Ureter (tissue), 1 donor: ENCODE measurements at places on chromosomes 3 and 15. TPM values are rescaled to one million over a fixed set of nuclear protein-coding genes. Genes with fewer than 3 reads are reported as not detected.

Gene SI
- total RNA-seq = not detected

Gene PRSS50
- 1.6 TPM for total RNA-seq

Gene MCF2L2
- total RNA-seq = 3.0 TPM

Gene STRIT1
- total RNA-seq = not detected

Gene TMEM212
- total RNA-seq = not detected

Gene POPDC2
- total RNA-seq = 13.9 TPM

Gene EXD1
- total RNA-seq = not detected

Gene CCR3
- not detected for total RNA-seq

Gene ARHGEF26
- 19.0 TPM for total RNA-seq

Gene CLDND1
- total RNA-seq = 90.2 TPM

Gene UTS2B
- total RNA-seq = 0.70 TPM

Gene P2RY12
- total RNA-seq = 0.94 TPM

Gene C3orf70
- 19.0 TPM for total RNA-seq

Gene CACNA2D2
- total RNA-seq = 2.6 TPM

Gene PIK3R4
- 37.4 TPM for total RNA-seq

DNA sequence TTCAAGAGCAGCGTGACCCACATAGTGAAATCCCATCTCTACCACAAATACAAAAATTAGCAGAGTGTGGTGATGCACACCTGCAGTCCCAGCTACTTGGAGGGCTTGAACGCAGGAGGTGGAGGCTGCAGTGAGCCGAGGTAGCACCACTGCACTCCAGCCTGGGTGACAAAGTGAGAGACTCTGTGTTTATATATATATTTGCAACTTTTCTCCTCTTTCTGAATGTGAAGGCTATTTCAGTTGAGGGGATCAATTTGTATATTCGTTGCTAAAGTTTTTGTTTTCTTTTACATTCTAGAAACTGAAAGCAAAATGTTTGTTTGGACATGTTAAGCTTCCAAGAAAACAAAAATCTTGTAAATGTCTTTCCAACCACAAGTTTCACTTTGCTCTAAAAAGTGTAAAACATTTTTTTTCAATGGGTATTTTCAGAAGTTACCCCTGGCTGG lies 29.8 kb upstream of the FAM98B start:
- DNase-seq = no peak

- DNase-seq = no peak
Observed at GRCh38 chr3:168288511-168289401, 193.0 kb upstream of the GOLIM4 start.

GRCh38 chr15:85417276-85417675 lies 36.9 kb downstream of the AKAP13 start:
- no peak for DNase-seq

- no peak for DNase-seq
Observed at GRCh38 chr3:46954178-46954577, 22.4 kb downstream of the CCDC12 start.

- DNase-seq = no peak
Observed at GRCh38 chr15:69659454-69660050, 206.9 kb downstream of the RPLP1 start.

DNA sequence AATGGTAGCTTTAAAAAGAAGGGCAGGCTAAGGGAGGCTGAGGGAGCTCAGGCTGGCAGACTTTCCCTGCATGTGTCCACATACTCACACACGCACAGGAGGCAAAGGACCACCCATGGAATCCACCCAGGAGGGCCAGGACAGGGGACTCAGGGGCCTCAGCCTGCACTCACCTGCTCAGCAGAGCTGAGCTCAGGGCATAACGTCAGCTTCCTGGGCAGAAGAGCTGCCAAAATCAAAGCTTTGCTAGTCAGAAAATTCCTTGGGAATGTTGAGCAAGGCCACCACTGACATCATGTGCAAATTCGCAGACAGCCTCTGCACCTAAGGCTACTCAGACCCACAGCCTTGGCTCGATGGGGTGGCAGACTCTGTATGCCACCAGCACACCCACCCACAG lies 16.4 kb upstream of the ALAS1 start:
- DNase-seq = no peak

DNA sequence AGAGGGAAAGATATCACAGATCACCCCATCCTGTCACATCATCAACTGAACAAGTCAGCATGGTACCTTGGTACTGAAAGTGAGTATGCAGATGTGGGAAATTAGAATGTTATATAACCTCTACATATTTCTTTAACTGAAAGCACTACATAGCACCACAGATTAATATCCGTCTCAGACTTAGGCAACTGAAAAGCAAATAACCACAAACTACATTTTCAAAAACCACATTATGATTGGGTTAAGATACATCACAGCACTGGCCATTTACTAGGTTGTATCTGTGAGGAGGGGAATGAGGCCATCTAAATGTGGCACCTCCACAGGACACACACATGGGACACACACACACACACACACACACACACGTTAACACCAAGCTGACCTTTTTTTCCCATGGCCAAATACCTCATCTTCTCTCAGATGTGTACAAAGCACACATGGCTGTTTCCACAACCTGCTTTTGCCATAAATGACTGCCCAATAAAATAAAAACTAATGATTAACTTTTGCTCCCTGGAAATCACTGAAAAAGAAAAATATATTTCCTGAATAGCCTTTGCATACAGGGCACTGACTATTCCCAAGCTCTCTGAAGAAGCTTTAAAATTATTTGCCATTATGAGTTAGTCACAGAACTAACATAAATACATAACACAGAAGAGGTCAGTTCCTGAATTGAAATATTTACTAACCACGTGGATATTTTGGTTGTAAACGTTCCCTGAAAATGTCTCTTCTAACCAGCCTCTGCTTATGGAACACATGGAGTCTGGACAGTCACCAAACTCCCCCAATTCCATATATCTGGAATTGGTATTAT lies 60.1 kb downstream of the SUMF1 start:
- DNase-seq = no peak

DNA sequence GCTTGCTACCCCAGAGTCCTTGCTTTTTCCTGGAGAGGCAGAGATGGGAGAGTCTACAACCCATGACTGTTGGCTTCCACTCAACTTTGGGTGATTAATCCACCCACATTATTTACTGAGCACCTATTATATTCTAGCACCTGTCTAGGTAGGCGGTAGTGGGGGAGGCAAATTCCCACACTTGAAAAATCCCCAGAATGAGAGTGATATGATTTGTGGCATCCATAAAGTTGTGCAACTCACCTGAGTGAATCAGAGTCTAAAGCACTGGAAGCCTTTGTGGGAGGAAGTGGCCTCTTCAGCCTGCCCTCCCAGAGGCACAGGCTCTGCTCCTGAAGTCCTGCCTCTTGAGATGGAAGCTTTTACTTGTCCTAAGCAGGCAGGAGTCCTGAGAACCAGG lies 40.4 kb upstream of the CTNNB1 start:
- no peak for DNase-seq

- DNase-seq = no peak
Observed at GRCh38 chr15:82737975-82738374, 28.3 kb upstream of the AP3B2 start.

DNA sequence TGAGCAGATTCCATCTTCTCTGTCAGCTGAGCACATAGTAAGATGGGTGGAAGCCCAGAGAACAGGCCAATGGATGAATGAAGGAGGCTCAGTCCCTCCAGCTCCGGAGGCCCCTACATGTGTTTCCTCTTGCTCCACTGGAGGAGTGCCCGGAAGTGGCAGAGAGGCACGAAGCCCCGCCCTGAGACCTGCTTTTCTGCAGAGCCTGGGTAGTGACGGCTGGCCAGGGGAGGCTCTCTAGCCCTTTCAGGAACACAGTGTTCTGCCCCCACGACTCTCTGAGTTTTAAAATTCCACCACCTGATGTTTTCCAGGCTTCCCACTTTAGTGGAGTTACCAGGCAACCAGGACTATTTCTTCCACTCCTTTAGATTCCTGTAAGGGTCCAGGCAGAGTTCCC lies 149.4 kb upstream of the SLC6A11 start:
- peak; percentile 64 for DNase-seq

GRCh38 chr3:20240154-20240883 lies 54.3 kb upstream of the SGO1 start:
- DNase-seq = no peak

DNA sequence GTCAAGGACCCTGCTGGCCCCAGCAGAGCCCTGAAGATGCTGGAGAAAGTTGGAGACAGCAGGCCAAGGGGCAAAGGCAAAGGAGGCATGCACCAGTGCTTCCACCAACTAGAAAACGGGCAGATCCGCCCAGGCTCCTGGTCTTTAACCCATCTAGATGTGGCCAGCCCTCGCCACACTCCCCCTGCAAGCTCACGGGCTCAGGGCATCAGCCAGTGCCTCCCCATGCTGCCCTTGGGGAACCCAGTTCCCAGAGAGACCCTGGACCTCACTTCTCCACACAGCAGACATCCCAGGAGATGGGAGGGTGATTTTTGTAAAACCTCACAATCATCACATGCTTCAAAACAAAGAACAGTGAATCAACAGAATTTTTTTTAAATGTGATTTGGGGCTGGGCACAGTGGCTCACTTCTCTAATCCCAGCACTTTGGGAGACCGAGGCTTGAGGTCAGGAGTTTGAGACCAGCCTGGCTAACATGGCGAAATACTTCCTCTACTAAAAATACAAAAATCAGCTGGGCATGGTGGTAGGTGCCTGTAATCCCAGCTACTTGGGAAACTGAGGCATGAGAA lies 24.5 kb downstream of the CYFIP1 start:
- no peak for DNase-seq

DNA sequence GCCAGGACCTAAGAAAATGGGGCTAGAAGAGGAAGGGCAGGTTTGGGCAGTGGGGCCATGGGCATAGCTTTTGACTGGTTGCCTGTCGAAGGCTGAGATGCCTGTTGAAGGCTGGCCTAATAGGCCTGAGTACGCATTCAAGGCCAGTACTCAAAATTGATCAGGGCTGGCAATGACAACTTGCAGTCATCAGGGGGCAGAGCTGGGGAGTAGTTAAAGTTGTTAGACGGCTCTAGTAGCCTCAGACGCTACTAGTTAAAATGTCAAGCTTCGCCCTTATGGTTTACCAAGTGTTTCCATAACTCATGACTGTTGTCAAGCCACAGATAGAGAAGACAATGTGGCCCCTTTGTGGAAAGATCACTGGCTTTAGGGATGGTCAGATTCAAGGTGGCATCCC lies 28.7 kb downstream of the SPG21 start:
- DNase-seq = no peak

GRCh38 chr15:28005004-28005527 lies 94.0 kb downstream of the OCA2 start:
- DNase-seq = no peak

DNA sequence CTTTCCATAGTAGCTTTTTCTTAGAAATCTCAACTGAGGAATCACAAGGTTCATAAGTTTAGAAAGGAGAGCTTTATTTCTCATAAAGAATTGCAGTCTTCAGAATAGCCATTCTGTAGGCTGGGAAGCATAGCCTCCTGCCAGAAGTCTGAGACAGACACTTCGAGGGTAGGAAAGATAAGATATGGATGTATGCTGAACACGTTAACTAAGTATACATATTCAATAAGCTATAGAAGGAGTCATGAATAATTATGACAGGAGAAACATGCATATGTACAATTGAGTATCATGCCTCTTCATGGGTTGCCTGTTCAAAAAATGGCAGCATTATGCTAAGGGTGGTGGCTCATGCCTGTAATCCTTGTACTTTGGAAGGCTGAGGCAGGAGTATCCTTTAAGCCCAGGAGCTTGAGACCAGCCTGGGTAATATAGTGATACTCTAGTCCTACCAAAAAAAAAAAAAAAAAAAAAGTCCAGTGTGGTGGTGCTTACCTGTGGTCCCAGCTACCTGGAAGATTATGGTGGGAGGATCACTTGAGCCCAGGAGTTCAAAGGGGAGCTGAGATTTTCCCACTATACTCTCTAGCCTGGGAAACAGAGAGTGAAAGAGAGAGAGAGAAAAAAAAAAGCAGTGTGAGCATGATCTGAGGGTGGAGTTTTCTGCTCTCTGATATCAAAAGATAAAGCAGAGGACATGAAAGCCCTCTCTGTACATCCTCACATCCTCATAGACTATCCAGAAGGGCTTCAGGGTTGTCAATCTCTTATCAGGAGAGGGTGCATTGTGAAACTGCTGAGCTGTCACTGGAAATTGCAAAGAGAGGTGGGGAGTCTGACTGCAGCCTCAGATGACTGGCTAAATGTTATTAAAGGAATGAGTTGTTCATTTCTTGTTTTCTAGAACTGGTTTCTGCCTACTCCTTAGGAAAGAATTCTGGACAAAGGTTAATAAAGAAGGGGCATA lies 23.6 kb upstream of the CADPS start:
- DNase-seq = no peak

GRCh38 chr3:174216946-174217718 lies 642.0 kb upstream of the NAALADL2 start:
- DNase-seq = no peak

- no peak for DNase-seq
Observed at GRCh38 chr3:123202451-123202850, 708 bp downstream of the SEC22A start.

- DNase-seq = no peak
Observed at GRCh38 chr15:34837246-34838016, 42.1 kb upstream of the ACTC1 start.

DNA sequence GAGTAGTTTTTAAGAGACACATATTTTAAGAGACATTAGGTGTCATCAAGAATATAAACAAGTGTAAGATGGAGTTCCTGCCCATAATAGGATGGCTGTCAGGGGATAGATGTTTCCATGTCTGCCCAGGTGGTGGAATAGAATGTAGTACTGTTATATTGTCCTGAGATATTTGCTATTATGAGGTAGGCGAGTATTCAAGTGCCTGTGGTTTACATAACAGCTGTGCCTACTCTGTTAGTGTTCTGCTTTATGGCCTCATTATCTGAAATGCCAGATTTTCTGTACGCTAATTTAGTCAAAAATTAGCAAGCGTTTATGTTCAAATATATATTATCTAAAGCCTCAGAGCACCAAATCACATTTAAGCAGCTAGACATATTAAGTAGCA lies 360.2 kb upstream of the ROPN1 start:
- DNase-seq = no peak

DNA sequence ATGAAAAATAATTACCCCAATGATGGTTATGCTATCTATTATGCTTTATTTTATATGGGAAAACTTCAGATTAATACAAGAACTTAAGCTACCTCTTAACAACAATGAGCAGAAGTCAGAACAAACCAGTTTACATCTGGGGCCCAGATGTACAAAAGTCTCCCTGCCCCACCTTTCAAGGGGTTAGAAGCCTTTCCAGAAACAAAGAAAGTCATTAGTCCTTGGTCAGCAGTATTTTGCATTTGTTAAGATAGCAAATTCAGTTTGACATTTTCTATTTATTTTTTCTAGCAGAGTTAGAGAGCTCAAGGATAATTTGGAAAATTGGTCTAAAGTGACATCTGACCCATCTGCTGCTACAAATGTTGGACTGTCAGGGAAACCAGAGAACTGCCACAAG lies 478.7 kb upstream of the UBE2E2 start:
- DNase-seq = no peak

- no peak for DNase-seq
Observed at GRCh38 chr3:112956351-112956750, 18.6 kb downstream of the CD200R1 start.

GRCh38 chr3:52277071-52277964 lies 1.1 kb downstream of the WDR82 start:
- peak; percentile 86 for DNase-seq

GRCh38 chr3:68936856-68937255 lies 4.5 kb upstream of the TAFA4 start:
- no peak for DNase-seq

- no peak for DNase-seq
Observed at GRCh38 chr3:144104186-144104585, 132.6 kb downstream of the DIPK2A start.

- no peak for DNase-seq
Observed at GRCh38 chr15:85748729-85749128, 46.0 kb downstream of the KLHL25 start.

- DNase-seq = no peak
Observed at GRCh38 chr3:184485906-184486305, 75.7 kb upstream of the EPHB3 start.
